NCI-H187 treated with DMSO at 0.1 percent for 48 hours (cell line): ENCODE measurements at places on chromosomes 2 and 18.

DNA sequence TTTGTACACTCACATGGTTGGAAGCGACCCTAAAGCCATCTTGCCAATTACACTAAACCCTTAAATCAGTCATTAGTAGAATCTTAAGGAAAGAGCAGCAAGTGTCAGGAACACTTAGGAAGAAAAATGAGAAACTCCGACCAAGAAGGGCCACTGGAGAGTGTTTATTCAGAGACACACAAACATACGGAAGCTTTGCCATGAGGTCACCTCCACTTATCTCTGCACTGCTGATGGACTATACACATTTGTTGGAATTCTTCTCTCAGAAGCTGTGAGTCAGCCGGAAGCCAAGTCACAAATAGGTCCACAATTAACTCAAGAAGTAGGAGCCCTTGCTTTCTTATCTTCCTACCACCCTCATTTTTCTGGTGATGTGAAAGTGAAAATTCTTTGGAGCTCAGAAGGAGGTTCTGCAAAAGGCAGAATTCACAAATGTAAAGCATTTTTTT, 21.6 kb downstream of the BMP10 start:
- DNase-seq = no peak

DNA sequence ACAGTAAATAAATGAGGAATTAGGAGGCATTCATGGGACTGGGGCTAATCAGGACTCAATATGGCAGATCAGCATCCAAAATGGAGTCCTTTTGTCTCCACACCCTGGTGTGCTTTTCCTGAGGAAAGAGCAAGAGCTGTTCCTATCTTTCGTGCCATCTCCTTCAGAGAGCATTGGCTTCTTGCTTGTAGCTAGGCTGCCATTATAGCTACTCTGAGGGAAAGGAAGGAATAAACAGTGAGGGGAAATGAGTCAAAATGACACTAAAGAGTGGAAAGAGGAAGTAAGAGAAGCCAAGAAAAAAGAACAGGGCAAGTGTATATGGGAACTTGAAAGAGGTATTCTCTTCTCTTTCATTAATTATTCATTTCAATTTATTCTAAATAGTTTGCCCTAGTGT, 8.4 kb upstream of the NMI start:
- DNase-seq = no peak

GRCh38 chr18:48106976-48107781, 176.7 kb upstream of the SMAD2 start:
- DNase-seq = peak; percentile 38

DNA sequence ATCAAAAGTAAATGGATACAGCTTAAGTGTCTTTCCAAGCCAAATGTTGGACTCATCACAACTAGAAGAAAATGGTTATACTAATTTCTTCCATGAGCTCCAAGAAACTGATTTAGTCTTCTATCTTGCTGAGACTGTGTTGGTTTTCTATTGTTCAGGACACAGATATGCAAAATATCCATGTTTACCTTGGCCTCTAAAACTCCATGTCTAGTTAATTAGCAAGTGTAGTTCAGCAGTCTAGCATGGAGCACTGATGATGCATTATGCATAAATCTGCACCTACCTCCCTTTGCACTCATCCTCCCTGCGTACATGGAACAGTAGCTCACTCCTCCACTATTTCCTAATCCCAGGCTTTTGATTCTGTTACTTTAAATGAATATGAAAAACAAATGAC, 731.4 kb upstream of the CHAC2 start:
- no peak for DNase-seq

- no peak for DNase-seq
These were observed 614 bp upstream of the FKBP1B start for GRCh38 chr2:24048769-24049484.

DNA sequence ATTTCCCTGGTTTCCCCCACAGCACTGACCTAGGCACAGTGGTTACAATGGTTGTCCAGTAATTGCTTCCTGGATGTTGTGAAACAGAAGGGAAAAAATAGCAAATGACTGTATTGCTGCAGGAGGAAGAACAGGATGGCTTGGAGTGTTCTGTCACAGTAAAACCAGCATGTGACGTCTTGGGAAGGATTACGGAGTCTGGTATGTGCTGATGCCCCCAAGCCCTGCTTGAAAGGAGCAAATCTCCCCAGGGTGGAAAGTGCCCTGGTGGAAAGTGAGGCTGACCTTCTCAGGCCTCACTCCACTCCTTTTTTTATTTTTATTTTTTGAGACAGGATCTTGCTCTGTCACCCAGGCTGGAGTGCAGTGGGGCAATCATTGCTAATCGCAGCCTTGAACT, 7.8 kb downstream of the RAB11FIP5 start:
- no peak for DNase-seq

- no peak for DNase-seq
These were observed 4.0 kb downstream of the CYP26B1 start for GRCh38 chr2:72143441-72144273.

GRCh38 chr18:69097349-69097748, 299.5 kb downstream of the CCDC102B start:
- DNase-seq = no peak

- DNase-seq = no peak
These were observed 177.0 kb downstream of the GCA start for GRCh38 chr2:162520959-162521358.

GRCh38 chr2:215419769-215420470, 15.9 kb downstream of the FN1 start:
- DNase-seq = no peak

DNA sequence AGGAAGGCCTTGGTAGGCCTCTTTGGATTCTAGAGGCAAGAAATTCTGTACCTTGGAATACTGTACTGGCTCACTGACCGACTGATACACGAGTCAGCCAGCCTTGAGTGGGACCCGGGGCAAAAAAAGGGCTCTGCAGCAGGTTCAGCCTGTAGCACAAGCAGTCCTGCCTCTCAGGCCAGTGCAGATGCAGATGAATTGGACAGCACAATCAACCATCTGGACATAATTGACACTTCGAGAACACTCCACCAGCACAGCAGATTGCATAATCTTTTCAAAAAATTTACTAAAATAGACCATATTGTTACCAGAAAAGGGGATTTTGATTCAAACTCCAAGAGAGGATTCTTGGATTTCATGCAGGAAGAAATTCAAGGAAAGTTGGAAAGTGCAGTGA, 241.6 kb downstream of the RPIA start:
- DNase-seq = no peak

DNA sequence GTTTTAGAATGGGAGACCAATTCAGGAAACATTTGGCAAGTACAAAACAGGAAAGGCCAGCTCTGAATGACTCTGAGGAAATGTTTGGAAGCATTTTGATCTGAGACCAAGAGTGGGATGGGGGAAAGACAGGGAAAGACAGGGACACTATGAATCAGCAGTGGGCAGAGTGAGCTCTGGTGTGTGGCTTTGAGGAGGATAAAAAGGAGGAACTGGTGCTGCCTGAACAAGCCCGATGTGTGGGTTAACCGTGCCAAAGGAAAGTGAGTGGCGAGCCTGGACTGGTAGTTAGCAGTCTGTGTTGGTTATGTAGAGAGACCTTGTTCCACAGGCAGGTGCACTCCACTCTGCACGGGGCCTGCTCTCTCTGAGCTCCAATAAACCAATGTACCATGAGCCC, 5.3 kb downstream of the MFSD6 start:
- DNase-seq = no peak

GRCh38 chr18:24942144-24942543, 409.8 kb downstream of the ZNF521 start:
- DNase-seq = no peak

- DNase-seq = no peak
These were observed 221.8 kb downstream of the FHOD3 start for GRCh38 chr18:36519358-36519757.

GRCh38 chr18:4888251-4889040, 308.6 kb downstream of the AKAIN1 start:
- no peak for DNase-seq

GRCh38 chr2:112629224-112629623, 16.5 kb upstream of the SLC20A1 start:
- DNase-seq = no peak

DNA sequence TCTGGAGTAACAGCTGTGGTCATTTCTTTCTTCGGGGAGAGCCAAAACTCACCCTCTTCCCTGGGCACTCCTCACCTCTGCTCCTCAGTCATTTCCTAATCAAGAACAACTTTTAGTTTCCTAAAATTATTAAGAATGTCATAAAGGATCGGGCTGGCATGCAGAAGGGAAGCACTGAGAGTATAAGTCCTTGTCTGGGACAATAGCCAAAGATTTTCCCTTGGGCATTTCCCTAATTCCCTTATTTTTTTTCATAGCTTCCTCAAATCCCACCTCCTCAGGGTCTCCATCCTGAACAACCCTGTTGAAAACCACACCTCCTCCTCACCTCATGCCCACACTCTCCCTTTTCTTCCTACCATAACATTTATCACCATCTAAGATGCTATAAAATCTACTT, 115.0 kb downstream of the MREG start:
- DNase-seq = no peak

GRCh38 chr2:44679990-44680389, 261.5 kb upstream of the SIX3 start:
- DNase-seq = peak; percentile 84

- no peak for DNase-seq
These were observed 354.6 kb upstream of the SETBP1 start for GRCh38 chr18:44325903-44326635.

GRCh38 chr18:25832001-25832604, 258.3 kb downstream of the SS18 start:
- peak; percentile 1 for DNase-seq

DNA sequence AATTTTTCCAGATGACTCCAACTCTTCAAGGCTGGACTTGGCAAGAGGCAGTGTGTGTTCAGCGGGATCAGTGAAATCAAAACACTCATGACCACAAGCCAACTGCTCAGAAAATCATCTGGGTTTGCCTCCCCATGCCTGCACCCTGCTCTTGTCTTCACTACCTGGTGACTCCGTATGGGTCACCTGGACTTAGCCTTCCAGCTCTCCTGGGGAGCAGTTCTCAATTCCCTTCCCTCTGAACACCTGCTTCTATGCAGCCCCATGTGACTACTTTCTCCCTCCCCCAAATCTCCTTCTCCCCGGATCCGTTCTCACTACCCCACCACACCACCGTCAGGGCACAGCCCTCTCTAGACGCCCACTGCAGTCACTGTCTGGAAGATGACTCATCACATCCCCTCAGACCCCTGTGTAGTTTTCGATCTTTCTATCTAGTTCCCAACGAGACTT, 130.2 kb upstream of the ID2 start:
- DNase-seq = no peak

GRCh38 chr2:99442837-99443236, 47.0 kb downstream of the REV1 start:
- DNase-seq = no peak

DNA sequence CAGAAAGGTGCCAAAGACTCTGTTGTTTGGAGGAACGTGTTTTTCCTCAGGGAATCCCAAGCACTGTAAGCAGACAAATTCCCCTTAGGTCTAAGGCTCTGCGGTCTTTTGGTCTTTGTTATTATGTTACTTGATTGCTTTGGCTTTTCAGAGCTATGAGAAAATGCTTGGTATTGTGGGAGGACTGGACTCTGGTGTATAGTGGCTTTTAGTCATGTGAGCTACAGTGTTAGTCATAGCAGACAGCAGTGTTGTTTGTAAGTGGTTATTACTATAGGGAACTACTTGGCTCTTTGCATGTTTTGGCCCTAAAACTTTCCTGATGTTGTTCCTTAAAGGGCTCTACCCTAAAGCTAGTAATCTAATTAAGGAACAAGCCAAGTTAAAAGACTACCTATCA, 956.2 kb upstream of the LRATD1 start:
- DNase-seq = no peak
